Naive thymus-derived CD8-positive, alpha-beta T cell (primary cell): ENCODE measurements at places on chromosomes 7 and 10.
A peak's percentile ranks its signal among the peaks of the same experiment; 100 is the strongest.

DNA sequence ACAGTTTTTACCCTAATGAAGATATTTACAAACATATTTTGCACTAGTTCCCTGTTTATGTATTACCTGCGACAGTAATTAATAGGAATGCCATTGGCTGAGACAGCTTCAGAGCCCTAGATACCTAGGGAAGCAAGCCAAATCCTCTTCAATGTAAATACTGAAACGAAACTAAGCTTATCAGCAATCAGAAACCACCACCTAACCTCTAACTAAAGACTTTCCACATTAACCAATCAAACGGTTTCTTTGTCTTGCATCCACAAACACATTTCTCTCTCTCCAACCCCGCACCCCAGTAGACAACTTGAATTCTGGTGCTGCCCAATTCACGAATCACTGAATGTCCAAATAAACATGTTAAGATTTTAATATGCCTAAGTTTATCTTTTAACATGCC is 474.4 kb upstream of the C7orf33 start:
- no peak for DNase-seq

GRCh38 chr7:20403331-20403730 is 72.6 kb downstream of the ITGB8 start:
- DNase-seq, result no peak

GRCh38 chr10:17225808-17226207 is 2.2 kb upstream of the VIM start:
- no peak for DNase-seq

- DNase-seq, result no peak
Measured at GRCh38 chr7:7769710-7770627, 51.6 kb upstream of the RPA3 start.

- DNase-seq, result no peak
Measured at GRCh38 chr7:115724400-115725056, 306.0 kb downstream of the TFEC start.

DNA sequence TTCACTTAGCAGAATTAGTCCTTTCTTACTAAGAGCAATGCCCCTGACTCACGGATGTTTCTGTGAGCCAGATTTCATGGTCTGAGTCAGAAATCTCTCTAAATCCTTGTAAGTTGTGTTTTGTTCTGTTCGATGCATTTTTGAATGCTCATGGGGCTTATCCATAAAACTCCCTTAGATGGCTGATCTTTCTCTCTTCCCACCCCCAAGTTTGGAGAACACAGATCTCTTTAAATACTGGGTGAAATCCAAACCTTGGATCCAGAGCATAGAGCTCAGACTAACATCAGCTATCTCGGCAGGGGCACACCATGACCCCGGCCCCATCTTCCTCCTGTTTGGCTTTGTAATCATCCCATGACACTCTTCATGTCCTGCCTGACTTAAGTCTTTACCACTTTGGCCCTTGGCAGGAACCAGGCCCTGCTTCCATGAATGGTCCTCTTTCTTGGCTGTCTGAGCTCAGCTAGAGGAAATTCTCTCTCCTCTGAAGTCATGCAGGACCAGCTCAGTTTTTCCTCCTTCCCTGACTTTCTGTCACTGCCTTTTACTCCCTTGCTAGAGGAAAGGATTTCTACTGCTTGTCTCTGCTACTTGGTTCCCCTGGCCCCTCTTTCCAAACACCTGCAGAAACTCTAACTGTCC is 120.4 kb upstream of the RAB11FIP2 start:
- DNase-seq, result no peak

DNA sequence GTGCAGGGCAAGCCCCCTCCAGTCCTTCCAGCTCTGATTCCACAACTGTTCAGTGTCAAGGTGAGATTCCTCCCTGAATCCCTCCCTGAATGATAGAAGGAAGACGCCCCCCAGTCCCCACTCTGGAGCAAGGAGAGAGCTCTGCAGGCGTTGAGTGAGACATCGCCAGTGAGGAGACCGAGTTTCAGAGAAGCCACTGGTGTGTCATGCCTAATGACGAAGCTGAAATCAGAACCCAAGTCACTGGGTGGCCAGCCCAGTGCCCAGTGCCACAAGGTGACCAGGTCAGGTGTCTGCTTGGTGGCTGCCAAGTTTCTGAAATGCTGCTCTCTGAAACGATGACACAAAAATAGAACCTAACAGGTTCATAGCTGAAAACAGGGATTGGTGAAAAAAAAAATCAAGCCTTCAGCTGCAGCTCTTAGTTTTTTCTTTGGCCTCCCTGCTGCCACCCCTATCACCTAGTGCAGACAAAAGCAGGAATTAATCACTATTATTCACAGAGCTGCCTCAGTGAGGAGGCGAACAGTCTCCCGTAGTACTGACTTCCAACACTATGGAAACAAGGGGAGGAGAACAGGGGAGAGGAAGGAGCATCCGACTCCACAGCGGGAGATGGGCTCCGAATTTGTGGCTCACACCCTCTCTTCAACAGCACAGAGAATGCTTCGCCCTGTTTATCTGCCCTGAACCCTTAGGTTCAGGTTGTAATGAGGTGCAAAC is 153.5 kb downstream of the ARHGAP12 start:
- no peak for DNase-seq

- DNase-seq, result no peak
Measured at GRCh38 chr7:121278120-121279021, 50.4 kb upstream of the WNT16 start.

DNA sequence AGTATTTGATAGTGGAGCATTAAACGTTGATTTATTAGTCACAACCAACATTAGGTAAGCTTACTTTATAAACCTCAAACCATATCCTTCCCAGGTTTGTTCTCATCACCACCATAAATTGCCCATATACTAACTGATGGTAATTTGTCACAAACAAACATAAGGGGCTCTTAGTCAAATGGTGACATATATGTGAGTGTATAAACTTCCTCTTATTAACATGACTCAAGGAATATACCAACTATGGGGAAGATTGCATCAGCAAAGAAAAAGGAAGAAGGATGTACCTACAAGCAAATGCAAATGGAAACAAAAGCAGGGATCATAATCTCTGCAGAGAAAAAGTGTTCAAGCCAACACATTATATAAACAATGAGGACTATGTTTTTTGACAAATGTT is 418.2 kb upstream of the AKR1E2 start:
- DNase-seq, result no peak

GRCh38 chr7:135277161-135277560 is 43.5 kb downstream of the STRA8 start:
- DNase-seq, result no peak

DNA sequence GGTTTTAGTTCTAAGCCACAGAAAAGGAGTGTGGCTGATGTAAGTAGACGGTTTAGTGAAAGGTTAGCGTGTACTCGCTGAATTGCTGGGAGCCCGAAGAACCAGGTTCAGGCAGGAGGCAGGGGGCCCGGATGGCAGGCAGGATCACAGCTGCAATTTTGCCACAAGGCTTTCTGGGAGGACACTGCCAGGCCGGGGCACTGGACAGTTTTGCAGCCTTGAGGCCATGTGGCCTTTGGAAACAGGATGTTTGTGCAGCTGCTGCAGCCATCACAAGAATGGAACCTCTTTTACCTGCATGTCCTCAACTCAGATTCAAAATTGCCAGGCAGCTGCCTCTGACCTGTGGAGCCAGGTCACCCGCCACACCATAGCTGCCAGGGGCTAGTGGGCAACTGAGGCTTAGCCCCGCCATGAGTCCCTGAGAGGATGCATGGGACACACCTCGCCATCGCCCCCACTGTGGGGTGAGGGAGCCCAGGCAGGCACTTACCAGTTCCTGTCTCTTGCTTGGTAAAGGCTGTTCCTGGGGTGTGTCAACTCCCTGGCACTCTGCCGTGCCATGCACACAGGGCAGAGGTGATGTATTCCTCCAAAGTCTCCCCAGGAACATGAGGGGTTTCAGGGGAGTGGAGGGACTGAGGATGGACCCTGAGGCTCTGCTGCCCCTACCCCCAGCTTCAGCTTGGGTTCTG is 188.6 kb downstream of the RPS24 start:
- DNase-seq, result no peak

- DNase-seq, result no peak
Measured at GRCh38 chr7:155477476-155477875, 19.5 kb downstream of the EN2 start.

DNA sequence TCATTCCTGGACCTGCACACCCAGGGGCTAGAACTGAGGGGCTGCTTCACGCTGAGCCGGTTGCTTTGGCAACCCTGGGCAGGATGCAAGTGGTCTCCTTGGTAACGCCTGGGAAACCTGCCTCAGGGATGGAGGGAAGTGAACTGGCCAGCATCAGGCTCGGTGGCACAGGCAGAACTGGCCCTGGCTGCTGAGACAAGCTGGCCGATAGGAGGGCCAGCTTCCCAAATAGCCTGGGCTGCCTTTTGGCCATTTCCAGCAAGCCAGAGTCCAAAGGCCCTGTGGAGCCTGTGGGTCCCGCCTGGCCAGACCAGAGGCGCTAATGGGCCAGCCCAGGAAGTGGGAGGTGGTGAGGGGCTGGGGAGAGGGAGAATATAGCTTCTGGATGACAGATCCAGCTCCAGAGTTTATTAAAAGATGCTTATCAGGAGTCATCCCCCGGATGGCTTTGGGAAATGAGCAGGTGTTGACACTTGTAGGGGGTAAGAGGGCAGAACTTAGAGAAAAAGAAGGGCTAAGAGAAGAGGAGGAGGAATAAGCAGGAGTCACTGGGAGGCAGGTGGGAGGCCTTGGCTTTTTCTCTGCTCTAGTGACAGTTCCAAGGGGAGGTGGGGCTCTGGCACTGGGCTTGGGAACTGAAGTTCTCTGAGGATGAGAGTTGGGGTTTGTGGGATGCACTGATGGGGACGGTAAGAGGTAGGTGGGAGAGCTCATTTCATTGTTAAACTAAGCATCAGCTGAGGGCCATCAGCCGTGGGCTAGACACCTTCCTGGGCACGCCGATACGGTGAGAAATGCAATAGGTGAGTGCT is 9.6 kb downstream of the NEURL1 start:
- no peak for DNase-seq

DNA sequence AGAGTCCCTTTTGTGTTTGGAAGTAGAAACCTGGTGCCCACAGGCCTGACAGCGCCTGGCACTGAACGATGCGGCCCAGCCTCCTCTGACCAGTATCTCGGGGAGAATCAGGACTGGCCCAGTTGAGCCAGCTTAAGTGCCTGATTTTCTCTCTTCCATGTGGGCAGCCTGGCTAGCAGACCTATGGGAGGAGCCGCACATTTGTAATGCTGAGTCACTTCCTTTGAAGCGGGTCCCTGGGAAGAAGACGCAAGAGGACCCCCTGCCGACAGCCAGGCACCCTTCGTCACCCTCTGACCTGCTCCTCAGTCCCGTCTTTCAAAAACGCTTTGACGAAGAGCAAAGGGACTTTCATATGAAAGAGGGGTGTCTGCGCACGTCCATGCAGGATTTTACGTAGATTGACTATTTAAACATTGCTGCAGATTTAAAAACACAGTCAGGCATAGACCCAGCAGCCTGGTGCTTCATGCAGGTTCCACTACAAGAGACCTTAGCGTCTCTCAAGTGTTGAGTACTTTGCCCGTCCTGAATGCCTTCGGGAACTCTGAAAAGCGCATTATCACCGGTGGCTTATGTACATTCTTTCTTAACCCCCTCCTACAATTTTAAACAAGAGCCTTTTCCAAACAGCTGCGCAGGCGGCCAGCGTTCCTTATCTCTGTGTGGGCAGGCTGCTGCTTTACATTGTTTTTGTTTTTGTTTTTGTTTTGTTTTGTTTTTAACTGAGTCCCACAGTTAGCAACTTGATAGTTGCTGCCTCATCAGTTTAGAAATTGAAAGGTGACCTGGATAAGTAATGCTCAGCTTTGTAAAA is 36.5 kb upstream of the AP5Z1 start:
- no peak for DNase-seq

- DNase-seq, result no peak
Measured at GRCh38 chr7:44059219-44060090, 5.9 kb downstream of the PGAM2 start.

DNA sequence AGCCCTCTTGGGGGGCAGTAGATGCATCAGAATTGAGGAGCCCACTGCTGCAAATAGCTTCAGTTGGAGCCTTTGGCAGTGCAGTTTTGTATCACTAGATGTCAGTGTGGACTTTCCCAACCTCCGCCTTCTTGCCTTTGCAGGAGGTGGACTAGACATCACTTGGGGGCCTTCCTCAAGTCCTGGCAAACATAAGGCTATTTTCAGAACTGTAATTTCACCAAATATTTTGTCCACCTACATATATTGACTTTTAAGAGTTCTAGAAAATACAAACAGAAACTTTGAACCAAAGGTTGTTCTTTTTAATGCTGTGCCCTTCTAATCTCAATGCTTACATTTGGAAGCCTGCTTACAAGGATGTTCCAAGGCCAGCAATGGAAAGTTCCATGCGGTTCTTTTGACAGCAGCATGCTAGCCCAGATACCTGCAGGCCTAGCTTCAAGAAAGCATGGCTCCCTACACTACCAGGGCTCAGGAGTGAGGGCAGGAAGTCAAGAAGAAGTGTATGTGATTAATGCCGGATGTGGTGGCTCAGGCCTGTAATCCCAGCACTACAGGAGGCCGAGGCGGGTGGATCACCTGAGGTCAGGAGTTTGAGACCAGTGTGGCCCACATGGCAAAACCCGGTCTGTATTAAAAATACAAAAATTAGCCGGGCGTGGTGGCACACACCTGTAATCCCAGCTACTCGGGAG is 8.0 kb upstream of the ZNRF2 start:
- DNase-seq, result peak; percentile 59
